ENCODE measurements at places on chromosomes 12 and 14.
A peak's percentile ranks its signal among the peaks of the same experiment; 100 is the strongest.

- DNase-seq = no peak
Observed at GRCh38 chr12:76880519-76881023, 1.8 kb upstream of the CSRP2 start.

GRCh38 chr12:18580706-18581105 is 157.1 kb downstream of the PLCZ1 start:
- DNase-seq = no peak

- no peak for DNase-seq
Observed at GRCh38 chr12:50572287-50572686, 67.5 kb downstream of the DIP2B start.

- no peak for DNase-seq
Observed at GRCh38 chr14:92223025-92223424, 99.9 kb upstream of the SLC24A4 start.

GRCh38 chr12:110370732-110371231 is 32.7 kb downstream of the ANAPC7 start:
- DNase-seq = no peak

GRCh38 chr12:132489078-132489601 is 811 bp upstream of the FBRSL1 start:
- DNase-seq = peak; percentile 74

- DNase-seq = peak; percentile 11
Observed at GRCh38 chr14:102046337-102047278, 40.2 kb downstream of the HSP90AA1 start.

- DNase-seq = no peak
Observed at GRCh38 chr12:99130808-99131553, 485.9 kb downstream of the APAF1 start.

- DNase-seq = no peak
Observed at GRCh38 chr12:96257550-96258103, 63.5 kb downstream of the ELK3 start.

GRCh38 chr14:88034076-88034475 is 29.1 kb downstream of the GPR65 start:
- DNase-seq = no peak

- no peak for DNase-seq
Observed at GRCh38 chr12:56922031-56922430, 12.2 kb downstream of the SDR9C7 start.

GRCh38 chr12:89344862-89345202 is 7.5 kb downstream of the DUSP6 start:
- DNase-seq = no peak

- DNase-seq = no peak
Observed at GRCh38 chr14:71698673-71699072, 233.6 kb upstream of the RGS6 start.

DNA sequence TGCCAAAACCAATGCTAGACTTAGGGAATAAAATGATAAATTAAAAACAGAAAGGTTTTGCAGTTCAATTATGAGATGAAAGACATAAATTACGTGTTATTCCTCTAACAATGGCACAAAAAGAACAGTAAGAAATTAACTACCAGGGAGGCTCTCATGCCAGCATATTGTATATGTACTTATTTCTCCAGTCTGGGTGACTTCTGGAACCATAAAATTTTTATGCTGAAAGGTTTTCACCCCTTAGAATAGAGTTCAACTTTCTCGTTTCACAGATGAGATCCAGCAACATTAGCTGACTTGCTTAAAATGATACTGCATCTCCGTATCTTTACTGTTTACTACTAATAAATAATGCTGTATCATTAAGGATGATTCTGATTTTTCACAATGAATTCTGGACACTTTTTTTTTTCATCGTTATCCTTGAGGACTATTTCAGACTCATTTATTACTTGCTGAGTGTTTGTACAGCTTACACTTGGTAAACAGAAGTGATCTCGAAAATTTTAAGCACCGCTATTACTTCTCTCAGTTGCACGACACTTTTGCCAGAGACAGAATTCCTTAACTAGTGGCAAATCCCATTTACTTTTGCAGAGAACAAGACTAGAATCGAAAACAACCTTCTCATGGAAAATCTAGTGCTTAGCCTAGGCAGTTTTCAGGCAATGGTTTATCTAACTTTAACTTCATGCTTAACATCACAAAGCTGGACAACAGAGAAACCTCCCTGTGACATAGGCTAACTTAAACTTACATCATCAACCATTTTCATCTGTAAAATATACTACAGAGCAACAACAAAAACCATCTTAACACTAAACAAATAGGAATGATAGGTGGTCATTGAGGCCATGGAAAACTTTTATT is 2.7 kb downstream of the RSRC2 start:
- DNase-seq = no peak

GRCh38 chr14:90303473-90303872 is 28.3 kb downstream of the NRDE2 start:
- no peak for DNase-seq

DNA sequence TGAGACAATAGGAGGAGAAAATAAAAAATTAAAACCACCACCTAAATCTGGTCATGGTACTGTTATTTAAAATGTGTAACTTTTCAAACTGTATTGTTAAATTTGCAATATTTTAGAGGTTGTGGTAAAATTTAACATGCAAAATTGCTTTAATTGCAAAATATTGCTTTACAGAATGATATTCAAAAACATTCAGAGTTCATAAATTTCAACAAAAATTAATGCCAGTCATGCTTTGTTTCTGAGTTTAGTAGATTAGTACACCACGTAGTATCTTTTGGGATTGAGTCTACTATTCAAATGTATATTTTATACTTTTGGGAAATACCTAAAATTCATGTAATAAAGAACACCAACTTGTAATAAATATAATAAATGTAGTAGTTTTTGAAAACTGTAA is 18.3 kb downstream of the ETFRF1 start:
- no peak for DNase-seq

DNA sequence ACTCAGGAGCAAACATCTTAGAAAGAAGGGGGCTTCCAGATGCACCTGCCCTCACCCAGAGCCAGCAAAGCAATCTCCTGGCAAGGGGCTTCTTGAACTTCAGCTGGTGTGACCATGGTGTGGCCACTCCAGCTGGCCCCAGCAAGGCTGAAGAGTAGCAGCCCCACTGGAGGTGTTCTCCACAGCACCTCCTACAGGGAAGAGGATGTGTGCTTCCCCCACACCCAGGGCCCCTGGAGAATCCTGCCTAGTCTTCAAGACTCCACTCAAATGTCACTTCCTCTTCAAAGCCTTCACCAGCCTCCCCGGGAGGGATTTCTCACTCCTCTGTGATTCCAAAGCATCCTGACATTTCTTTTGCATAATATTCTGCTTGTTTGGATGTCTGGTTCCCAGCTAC is 8.5 kb downstream of the RAB15 start:
- no peak for DNase-seq

- DNase-seq = no peak
Observed at GRCh38 chr14:91946622-91947474, 646 bp downstream of the FBLN5 start.

- no peak for DNase-seq
Observed at GRCh38 chr14:59342516-59343484, 122.4 kb downstream of the GPR135 start.

DNA sequence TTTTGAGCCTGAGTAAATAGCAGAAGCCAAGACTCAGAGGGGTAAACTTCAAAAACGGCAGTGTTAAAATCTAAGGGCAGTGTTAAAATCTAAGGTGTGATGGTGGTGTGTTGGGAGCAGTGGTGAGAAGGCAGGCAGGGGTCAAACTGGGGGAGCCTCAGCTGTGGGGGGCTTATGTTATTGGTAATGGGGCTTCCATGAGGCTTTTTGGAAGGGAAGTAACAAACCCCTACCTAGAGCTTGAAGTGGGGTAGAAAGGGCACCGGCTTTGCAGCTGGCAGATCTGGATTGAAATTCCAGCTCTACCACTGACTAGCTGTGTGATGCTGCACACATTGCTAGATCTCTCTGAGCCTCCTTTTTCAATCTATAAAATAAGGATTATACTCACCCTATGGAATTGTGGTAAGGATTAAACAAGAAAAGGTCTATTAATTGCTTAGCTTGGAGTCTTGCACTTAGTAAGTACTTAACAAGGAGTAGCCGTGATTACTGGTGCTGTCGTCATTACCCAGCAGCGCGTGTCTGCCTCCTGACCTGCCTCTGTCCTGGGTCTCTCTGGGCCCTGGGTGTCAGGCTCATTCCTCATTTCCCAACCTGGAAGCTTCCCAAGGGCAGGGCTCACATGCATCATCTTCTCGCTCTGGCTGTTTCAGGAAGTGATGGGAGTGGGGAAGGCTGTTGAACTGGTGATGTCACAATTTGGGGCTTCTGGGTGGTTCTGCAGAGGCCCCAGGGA is 18.5 kb upstream of the KRT80 start:
- DNase-seq = no peak

- DNase-seq = no peak
Observed at GRCh38 chr12:113485330-113485729, 13.7 kb upstream of the LHX5 start.

DNA sequence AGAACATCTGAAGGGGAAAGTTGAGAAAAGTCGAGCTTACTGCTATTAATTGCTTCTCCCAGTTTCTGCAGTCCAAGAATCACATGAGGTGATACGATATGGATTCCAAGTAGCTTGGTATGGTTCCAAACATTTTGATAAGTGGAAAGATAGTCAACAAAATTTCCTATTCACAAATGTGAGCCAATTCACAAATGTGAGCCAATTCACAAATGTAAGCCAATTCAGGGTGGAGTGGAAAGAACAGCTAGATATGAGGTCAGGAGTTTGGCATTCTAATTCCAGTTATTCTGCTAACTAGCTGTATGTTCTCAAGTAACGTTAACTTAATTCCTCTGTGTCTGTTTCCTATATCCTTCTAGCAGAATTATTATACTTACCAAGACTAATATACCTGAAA is 37.6 kb upstream of the DHRS4 start:
- no peak for DNase-seq

DNA sequence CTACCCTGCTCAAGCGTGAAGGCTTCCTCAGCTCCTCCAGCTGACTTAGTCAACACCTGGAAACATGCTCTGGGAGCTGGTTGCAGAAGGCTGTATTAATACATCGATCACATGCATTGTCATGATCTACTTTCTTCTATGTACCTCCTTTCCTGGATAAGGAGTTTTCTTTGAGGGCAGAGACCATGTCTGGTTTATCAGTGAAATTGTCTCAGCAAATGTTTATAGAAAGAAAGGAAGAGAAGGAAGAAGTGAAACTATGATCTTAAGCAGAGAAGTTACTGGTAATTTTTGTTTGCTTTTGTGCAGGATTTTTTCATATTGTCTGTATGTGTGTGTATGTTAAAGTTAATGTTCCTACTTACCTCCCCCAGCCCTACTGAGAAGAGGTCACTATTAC is 4.5 kb downstream of the DYRK4 start:
- no peak for DNase-seq

- no peak for DNase-seq
Observed at GRCh38 chr14:32913725-32914124, 25.0 kb upstream of the NPAS3 start.

DNA sequence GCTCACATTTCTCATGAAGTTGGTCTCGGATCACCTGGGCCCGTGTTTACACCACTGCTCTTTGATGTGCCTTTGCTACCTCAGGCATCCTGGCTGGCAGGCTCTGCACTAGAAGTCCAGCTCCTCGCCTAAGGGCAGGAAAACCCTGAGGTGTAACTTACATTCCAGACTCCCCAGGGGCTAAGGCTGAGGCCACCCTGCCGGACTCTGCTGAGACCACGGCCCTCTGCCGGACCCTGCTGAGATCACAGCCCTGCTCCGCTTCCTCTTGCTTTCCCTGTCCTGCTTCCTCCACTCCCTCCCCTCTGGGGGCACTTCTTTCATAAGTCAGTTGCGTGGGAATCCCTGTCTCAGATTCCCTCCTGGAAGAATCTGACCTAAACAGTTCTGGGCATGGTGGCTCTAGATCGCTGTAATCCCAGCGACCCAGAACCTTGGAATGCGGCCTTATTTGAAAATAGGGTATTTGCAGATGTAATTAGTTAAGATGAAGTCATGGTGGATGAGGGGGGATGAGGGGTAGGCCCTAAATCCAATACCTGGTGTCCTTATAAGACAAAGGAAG is 17.2 kb downstream of the RILPL1 start:
- DNase-seq = no peak

DNA sequence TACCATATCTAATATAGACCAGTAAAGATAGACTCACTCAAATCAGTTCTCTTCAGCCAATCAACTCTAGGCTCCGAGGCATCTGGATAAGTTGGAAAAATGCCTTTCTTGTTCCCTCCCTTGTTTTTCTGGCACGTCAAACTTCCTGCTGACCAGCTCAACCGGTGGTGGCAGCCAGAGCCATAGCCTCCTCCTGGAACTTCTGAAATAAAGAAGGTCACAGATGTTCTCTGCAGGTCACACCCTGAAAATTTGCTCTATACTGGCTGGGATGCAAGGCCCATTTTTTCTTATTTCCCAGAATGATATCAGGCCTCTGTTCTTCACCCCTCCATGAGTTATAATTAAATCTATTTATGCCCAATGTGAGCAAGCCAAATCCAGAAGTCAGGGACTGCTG is 81.9 kb downstream of the BMP4 start:
- no peak for DNase-seq

DNA sequence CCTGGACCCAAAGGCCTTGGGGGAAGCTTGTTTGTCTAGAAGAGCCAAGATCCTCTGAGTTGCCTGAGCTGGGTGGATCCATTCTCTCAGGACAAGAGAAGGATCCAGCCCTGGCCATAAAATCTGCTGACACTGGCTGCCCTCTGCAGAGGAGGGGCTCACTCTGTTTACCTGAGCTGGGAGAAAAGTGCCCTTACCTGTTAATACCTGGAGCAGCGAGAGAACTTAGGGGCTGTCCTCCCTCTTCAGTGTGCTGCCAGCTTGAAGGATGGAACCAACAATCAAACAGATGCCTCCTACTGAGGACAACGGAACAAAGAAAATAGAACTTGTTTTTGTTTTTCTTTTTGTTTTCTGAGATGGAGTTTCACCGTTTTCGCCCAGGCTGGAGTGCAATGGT is 7.3 kb upstream of the KRT7 start:
- DNase-seq = no peak

GRCh38 chr12:98465950-98466602 is 49.3 kb upstream of the TMPO start:
- DNase-seq = no peak

GRCh38 chr12:96720363-96720705 is 186.7 kb upstream of the NEDD1 start:
- DNase-seq = no peak

GRCh38 chr14:70073924-70074566 is 114.7 kb downstream of the SLC8A3 start:
- no peak for DNase-seq

- DNase-seq = no peak
Observed at GRCh38 chr12:55965941-55966407, at the start of gene PMEL. PMEL (minus strand) TSS chr12:55966042; CDS start chr12:55966011, 31 bp downstream.

- DNase-seq = no peak
Observed at GRCh38 chr14:61526405-61527312, 168.7 kb upstream of the HIF1A start.

DNA sequence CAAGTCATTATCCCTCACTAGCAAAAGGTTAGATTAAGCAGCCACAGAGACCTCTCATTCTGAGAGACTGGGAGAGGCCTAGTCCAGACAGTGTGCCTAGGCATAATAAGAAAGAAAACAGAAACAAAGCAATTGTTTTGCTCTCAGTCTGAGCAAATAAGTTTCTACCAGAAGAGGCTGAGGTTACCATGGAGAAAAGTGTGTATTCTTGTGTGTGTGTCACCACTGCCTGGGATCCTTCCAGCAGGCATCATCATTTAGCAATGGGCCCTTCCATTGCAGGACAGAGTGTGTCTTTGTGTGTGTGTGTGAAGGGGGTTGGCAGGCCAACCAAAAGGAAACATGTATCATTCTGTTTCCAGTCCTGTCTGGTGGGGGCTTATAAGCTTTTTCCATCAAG is 3.7 kb downstream of the EFS start:
- DNase-seq = no peak

All from CD4-positive, alpha-beta T cell treated with Interferon gamma for 1 hour (primary cell).